ENCODE measurements at places on chromosomes 13 and 19.

DNA sequence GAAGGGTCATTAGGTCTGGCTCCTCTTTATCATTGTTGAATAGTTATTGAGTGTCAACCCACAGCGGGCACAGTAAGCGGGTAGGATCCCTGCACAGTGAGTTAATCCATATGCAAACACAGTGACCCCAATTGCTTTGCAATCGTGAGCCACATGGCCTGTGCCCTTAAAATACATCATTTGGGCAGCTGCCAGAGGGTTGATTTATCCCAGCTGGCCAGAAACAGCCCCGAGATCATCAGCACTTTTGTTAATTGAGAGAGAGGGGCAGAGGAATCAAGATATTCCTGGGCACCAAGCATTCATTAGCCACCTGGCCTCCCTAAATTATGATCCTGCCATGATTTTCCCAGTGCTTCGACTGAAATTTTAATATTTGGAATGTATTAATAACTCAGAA lies 9.8 kb upstream of the CNMD start:
- no peak for DNase-seq

DNA sequence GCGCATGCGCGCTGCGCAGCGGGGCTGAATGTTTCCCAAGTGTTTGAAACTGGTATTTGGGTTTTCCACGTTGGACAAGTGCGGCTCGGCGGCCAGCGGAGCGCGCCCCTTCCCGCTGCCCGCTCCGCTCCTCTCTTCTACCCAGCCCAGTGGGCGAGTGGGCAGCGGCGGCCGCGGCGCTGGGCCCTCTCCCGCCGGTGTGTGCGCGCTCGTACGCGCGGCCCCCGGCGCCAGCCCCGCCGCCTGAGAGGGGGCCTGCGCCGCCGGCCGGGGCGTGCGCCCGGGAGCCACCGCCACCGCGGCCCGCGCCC lies at the start of gene ING1:
TSS of gene ING1 (plus strand) at position 59 of the 311 bp plus-strand sequence. CDS start 450 bp downstream, outside the sequence.
- no peak for DNase-seq

GRCh38 chr13:113258321-113259054 lies 38.6 kb upstream of the LAMP1 start:
- DNase-seq = no peak

- no peak for DNase-seq
Measured at GRCh38 chr19:27794494-27795042, 1418.4 kb downstream of the UQCRFS1 start.

DNA sequence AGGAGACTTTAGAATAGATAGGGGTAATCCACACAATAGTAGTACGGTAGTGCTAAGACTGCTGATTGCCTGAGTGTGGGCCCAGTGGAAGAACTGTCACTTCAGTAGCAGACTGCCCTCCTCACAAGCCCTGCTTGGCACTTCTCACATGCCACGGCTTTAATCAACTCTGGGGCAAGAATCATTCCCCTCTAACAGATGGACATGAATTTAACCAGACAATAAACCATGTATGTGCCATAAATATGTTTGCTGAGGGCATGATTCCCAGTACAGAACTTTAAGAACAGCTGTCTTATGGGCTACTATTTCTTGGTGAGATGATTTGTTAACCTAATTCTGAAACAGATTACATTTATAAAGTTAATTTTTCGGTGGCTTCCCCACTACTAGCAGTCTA lies 22.0 kb downstream of the DPY19L3 start:
- no peak for DNase-seq

GRCh38 chr13:107057028-107057631 lies 489.2 kb upstream of the ARGLU1 start:
- DNase-seq = no peak

DNA sequence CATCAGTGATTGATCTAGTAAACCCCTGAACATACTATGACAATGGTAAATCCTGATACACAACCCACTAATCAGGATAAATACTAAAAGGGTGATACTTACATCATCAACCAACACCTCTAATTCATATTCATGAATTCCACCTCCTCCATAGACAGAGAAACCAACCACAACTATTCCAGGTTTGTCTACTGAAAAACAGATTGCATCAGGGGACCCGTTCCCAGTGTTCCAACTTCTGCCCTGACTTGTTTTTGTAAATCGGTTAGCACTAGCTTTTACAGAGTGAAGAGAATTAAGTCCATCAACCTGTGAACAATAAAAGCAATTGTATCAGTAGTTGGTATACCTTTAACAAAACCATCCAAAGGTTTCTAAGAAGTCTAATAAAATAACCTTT lies 149.2 kb downstream of the MYCBP2 start:
- no peak for DNase-seq

GRCh38 chr19:11091703-11092153 lies 2.5 kb downstream of the LDLR start:
- peak; percentile 82 for DNase-seq

DNA sequence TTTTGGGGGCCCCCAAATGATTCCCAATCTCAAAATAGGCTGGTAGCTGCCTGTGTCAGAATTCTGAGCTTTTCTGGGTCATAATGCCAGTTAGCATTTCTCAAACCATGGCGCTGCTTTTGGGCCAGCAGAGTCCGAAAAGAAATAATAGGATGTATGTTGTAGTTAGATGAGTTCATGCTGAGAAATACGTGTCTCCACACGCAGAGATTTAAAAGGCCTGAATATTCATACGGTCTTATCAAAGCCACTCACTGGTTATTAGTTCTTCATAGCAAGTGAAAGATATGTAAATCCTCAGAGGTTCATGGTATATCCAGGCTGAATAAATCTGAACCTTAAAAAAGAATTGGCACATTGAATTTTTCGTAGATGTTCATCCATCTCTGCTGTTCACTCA lies 124.5 kb downstream of the SHISA2 start:
- DNase-seq = no peak

DNA sequence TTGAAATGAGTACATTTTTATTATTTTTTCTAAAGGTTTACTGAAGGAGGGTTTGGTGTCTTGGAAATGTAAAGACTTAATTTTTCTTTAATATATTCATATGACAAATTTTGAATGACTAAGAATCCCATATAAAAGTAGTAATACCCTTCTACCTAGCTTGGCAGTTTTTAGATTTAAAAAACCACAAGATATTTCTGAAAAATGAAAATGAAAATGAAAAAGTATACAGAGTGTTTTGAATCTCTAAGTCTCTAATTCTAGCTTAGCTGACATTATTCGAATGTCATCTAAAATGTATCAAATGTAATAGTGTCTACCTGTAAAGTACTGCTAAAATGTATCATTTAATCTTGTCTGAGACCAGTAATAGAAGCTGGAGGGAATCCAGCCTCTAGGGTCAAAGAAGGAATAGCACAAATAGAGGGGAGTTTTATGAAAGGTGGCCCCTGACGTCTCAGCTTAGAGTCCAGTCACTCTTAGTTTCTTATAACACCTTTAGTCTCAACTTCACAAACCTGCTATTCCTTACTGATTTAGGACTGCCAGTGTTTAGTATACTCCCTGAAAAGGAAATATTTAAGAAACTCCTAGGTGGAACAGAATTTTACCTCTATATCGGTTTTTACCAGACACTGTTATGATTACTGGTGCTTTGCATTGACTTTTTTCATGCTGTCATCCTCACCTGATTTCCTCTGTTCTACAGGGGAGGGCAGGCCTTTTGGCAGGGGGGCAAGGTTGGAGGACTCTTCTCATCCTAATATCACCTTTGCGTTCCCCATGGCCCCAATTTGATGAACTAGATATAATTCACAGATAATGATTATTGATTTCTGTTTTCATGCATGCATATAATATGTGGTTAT lies 16.2 kb upstream of the MIR17HG start:
- DNase-seq = no peak

DNA sequence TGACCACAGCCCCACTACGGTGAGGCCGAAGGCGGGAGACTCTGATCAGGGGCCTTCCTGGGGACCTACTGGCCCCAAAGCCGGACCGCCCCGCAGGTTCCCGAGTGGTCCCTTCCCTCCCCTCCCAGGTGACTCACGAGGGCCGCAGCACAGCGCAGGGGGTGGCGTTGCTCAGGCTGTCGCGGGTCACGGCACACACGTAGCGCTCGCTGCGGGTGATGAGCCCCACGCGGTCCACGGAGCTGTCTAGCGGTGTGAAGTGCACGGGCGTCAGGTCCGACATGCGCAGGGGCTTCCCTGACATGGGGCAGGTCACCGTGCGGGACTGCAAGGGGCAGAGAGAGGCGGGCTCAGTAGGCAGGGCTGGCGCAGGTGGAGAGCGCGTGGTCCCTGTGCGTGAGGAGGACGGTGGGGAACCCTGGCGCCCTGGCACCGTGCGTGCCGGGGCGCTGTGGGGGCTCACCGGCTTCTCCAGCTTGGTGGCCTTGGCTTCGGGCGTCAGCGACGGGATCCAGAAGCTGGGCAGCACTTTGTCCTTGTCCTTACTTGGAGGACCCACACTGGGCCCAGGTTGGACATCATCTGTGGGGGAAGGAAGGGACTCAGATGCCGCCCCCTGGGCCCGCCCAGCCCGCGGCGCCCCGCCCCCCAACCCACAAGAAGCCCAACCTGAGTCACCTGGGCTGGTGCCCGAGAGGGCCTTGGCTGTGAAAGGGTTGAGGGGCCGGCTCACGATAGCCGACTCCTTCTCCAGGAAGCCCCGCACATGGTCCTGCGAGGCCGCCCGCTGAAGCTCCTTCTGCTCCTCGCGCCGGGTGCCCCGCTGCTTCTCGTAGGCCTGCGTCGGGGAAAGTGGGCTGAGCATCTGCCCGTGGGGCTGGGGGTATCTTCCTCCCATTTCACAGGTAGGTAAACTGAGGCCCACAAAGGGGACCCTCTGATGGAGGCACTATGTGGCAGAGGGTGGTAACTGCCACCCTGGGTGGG lies 23.7 kb downstream of the NOSIP start:
- DNase-seq = no peak

GRCh38 chr19:19464339-19465098 lies 50.8 kb downstream of the TSSK6 start:
- DNase-seq = no peak

- DNase-seq = no peak
Measured at GRCh38 chr13:112174476-112175110, 107.6 kb downstream of the SOX1 start.

- DNase-seq = no peak
Measured at GRCh38 chr13:102772042-102772425, 1.6 kb downstream of the TEX30 start.

- DNase-seq = no peak
Measured at GRCh38 chr19:52020506-52020905, 7.7 kb downstream of the ZNF614 start.

- DNase-seq = no peak
Measured at GRCh38 chr19:48683349-48683748, 10.5 kb upstream of the NTN5 start.

- DNase-seq = no peak
Measured at GRCh38 chr13:77874406-77874805, 44.2 kb downstream of the EDNRB start.

DNA sequence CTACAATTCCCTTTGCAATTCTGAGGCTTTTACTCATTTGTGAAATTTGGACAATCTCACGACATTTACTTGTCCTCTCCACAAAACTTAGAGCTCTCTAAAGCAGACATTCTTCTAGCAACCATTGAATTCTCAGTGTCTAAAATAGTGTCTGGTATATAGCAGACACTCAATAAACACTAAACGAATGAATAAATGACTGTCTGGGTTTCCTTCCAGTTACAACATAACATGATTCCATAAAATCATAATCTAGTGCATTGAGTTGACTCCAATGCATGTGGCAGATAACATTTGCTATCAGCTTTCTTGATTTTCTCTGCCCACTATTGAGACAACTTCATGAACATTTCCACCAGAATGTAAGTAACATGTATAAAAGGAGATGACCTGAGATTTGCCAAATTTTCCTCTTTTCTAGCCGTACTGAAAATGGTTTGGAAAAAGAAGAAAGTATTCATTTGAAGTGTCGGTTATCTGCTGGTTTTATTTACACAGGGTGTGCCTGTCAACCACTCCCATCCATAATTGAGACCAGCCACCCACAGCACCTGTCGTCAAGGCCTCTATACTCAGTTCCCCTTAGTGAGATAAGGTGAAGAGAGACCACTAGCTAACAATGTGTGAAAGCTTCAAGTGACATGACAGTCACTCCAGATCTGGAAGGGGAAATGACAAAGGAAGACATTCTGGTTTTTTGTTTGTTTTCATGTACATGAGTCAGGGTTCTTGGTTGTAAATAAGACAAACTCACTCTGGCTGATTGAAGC lies 4.8 kb upstream of the SERP2 start:
- DNase-seq = no peak

GRCh38 chr13:111597618-111598017 lies 277.2 kb downstream of the TEX29 start:
- DNase-seq = no peak

DNA sequence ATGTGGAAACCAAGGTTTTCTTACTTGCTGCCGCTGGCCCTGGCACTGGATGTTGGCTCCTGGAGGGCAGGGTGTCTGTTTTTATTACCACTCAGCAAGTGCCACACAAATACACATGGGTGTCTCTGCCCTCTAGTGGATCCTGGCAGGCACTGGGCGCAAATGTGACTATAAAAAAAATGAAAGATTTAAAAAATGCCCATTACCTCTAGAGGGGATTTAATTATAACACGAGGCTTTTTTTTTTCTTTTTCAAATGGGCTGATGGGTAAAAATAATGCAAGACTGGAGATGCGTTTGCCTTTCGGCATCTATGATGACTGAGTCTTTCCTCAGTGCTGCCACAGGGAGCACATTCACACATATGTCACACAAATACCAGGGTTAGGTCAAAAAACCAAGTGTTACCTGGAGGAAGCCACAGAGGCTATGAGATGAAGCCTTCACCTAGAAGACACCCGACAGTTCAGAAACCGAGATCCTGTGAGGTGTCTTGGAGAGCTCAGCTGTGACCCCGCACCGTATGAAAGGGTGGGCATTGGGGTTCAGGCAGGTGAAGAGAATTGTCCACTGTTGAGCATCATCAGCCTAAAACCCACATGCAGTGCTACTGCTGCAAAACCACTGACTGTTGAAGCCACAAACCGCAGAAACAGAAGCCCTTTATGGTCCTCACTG lies 25.7 kb downstream of the CHAMP1 start:
- DNase-seq = no peak

DNA sequence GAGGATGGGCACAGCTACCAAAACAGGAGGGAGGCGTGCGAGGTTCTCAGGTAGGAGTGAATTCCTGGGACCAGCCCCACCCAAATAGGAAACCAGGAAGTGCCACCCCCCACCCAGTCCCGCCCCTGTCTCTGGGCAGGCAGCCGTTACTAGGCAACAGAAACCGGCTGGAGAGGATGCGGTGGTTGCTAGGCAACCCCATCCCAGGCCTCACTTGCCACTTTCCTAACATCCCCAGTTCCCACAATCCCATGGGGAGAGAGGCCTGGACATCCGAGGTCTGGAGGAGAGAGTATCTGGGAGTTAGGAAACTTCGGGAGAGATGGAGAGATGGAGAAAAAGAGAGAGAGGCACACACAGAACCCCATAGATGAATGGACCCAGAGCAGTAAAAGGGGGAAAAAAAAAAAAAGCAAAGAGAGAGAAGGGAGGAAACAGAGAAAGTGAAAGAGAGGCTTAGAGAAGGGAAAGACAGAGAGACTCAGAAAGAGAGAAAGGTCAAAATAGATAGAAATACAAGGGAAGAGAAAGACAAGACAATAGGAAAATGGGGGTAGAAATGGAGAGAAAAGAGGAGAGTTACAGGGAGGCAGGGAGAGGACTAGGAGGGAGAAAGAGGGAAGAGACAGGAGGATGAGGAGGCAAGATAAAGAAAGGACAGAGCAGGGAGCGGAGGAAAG lies 3.8 kb downstream of the GRIK5 start:
- DNase-seq = no peak

GRCh38 chr19:40596608-40597328 lies 4.4 kb upstream of the LTBP4 start:
- no peak for DNase-seq

- no peak for DNase-seq
Measured at GRCh38 chr19:33906578-33907335, 110.1 kb downstream of the KCTD15 start.

Measured in HFF-Myc (cell line).